ENCODE measurements at places on chromosomes 6 and 20.

DNA sequence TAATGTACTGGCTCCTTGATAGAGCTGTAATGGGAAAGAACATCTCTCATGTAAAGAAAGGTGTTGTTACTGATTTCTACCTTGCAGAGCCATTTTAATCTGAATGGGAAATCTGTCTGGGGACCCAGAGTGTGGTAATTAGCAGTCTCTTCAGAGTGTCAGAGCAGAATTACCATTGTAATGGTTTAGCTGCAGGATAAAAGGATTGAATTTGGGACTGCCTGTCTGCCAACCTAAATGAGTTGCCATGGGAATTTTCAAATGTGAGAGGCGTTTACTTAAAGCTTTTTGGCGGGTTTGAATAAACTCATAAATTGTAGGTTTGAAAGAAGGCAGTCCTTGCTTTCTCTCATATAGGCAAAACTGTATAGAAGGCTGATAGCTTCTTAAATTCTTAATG is 128.8 kb downstream of the QKI start:
- DNase-seq = no peak

- DNase-seq = no peak
Observed at GRCh38 chr20:50138479-50139393, 14.8 kb downstream of the PEDS1 start.

GRCh38 chr6:41642960-41643898 is 5.0 kb downstream of the MDFI start:
- DNase-seq = no peak

- DNase-seq = no peak
Observed at GRCh38 chr6:159068904-159069578, 24.2 kb upstream of the TAGAP start.

- no peak for DNase-seq
Observed at GRCh38 chr20:12354725-12355124, 437.0 kb downstream of the BTBD3 start.
